ENCODE measurements at places on chromosomes 13 and 19.
A peak's percentile ranks its signal among the peaks of the same experiment; 100 is the strongest.

GRCh38 chr13:64164435-64164834 lies 2748.8 kb upstream of the PCDH20 start:
- no peak for DNase-seq

DNA sequence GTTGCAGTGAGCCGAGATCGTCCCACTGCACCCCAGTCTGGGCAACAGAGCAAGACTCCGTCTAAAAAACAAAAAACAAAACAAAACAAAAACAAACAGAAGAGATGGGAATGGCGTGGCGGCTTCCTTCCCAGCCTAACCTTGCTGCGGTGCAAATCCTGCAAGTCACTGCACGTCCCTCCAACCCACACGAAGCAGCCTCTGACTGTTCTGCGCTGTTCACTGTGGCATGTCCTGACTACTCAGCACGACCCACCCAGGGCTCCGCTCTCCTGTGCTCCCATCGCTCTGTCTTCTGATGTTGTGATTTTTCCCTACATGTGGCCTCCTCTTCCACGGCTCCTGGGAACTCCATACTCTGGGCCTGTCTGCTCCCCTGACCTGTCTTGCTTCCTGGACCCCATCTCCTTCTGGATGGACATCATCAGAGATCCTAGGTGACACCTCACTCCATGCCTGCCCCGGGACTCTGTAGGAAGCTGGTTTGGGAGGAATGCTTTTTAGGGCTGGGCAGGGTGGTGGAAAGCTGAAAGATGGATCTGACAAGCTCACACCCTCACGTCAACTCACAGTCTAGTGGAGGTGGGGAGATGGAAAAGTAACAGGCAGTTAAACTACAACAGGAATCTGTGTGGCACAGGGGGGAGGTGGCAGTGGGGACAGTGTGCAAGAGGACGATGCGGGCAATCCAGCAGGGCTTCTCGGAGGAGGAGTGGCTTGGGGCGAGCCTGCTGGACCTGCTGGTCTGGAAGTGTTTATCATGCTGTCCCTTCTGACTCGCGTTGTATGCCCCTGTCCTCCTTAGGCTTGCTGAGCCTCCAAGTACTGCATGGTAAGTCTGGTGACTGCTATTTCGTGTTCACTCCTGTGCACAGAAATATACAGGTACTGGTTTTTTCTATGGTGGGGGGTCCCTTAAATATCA lies 18.8 kb downstream of the ZSCAN5A start:
- no peak for DNase-seq

GRCh38 chr19:47765523-47766358 lies 12.8 kb upstream of the SELENOW start:
- DNase-seq, result peak; percentile 56

GRCh38 chr19:16449330-16449961 lies 22.3 kb downstream of the EPS15L1 start:
- DNase-seq, result no peak

DNA sequence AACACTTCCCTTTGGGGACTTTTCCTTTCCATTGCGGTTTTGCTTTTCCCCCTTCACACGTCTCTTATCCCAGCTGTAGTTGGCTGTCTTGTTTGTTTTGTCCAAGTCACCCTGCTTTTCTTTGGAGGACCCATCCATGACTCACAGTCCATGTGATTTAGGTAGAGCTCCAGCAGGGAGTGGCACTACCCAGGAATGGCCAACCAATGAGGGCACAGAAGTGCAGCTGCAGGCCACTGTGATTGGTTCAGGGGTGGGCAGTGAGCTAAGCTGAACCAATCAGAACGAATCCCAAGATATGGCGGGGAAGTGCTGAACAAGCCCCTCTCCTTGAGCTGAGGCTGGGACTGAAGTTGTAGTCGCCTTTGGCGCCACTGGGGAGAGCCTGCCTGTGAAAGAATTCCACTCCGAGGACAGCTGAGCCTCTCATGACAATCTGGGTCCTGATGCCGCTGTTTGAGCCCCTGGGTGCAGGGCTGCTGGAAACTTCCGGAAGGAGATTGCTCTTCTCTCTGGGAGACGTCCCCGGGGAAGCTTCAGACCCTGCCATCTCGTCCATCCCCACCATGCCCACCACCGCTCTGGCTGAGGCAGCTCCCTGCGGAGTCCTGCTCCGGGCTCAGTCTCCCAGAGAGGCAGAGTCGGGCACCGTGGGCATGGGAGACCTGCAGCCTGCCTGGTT lies 62.9 kb upstream of the URI1 start:
- DNase-seq, result no peak

- DNase-seq, result no peak
Measured at GRCh38 chr13:110521946-110522345, 39.6 kb downstream of the RAB20 start.

GRCh38 chr19:13613447-13613846 lies 107.2 kb upstream of the CACNA1A start:
- no peak for DNase-seq

GRCh38 chr13:99900960-99901359 lies 70.6 kb downstream of the ZIC5 start:
- DNase-seq, result no peak

DNA sequence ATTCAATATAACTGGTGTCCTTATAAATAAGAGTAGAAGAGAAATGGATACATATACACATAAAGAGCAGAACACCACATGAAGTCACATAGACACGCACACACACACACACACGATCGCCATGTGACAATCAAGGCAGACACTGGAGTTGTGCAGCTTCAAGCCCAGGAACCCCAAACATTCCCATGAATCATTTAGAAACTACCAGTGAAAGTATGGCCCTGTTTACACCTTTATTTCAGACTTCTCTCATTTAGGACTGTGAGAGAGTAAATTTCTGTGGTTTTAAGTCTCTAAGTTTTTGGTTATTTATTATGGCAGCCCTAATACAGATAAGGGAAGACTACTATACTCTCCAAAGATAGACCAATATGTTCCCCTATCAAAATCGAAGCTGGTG lies 20.4 kb upstream of the TNFSF13B start:
- no peak for DNase-seq

DNA sequence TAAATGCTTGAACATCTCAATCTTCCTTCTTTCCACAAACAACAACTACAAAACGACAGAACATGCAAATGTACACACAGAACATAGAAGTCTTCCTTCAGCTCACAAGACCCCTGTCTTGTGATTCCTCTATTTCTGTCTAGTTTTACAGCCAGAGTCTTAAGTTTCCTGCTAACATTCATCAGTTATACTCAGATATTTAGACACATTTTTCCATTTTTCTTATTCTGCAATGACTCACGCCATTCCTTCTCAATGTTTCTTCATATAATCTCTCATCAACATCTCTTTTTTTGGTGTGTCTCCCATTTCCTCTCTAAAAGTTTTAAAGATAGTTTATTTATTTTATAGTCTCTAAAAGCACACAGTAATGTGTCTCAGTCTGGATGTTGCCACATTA lies 1872.9 kb upstream of the PCDH20 start:
- no peak for DNase-seq

GRCh38 chr13:100673713-100674571 lies 653 bp downstream of the TMTC4 start:
- peak; percentile 43 for DNase-seq

- no peak for DNase-seq
Measured at GRCh38 chr13:26996965-26997752, 174.5 kb downstream of the USP12 start.

DNA sequence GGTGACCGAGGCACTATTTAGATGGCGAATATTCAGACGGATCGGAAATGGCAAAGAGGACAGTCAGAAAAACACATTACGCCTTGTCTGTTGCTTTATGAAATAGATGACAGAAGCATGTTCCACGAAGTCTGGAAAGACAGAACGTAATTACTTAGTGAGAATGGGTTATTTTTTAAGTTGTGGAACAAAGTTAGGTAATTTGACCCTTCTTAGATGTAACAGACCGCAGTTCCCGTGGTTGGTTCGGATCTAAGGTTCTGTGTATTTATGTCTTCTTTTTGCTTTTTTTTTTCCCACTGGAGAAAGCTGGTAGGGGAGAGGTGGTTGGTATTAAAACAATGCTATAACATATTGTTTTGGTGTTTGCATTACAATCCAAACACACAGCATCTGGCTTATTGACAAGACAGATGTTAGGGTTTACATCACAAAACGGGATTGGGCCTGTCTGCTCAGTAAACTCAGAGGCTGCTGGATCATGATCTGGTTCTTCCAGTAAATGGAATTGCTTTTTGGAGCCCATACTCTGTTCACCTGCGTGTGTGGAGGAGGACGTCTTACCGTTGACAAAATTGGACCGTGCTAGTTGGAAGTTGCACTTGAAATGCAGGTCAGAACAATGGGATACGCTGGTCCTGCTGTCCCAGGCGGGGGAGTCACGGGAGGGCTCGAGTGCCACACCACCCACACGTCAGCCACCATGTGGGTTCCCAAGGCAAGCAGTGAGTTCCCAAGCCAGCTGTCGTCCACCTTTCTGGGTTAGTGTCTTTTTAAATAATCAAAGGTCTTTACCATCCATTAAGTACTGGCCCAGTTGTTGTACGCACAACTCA lies 13.8 kb downstream of the ATP11A start:
- DNase-seq, result no peak

DNA sequence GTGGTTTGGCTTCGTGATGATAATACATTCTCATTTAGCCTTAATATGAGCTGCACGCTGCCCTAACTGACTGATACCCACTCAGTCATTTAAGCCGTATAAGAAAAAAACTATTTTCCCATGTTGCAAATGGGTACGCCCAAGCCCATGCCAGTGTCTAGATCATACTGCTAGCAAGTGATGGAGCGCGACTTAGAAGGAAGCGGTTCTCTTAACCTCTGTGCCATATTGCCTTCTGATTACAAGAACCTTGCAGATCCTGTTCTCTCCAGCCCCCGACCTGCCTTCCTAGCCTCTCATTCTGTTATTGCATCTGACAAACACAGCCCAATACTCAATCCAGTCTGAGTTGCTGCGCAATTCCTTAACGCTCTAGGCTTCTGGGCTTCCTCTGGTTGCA lies 603 bp downstream of the GPALPP1 start:
- no peak for DNase-seq

- DNase-seq, result no peak
Measured at GRCh38 chr13:73578251-73578875, 519.6 kb downstream of the KLF5 start.

DNA sequence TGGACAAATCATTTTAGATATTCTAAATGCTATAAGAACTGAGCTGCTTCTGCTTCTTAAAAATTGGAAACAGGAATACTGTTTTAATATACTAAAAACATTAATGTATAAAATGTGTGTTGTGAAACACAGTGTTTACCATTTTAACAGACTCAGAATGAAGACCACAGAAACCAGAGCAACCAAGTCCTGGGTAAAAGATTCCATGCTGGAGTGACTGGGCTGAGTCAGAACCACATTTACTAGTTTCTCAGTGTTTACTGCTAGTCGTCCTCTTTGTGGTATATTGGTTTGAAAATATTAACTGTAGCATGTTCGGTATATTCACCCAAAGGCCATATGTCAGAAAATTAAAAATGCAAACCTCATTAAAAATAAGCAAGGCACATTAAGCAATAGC lies 31.9 kb downstream of the ANKRD10 start:
- no peak for DNase-seq

DNA sequence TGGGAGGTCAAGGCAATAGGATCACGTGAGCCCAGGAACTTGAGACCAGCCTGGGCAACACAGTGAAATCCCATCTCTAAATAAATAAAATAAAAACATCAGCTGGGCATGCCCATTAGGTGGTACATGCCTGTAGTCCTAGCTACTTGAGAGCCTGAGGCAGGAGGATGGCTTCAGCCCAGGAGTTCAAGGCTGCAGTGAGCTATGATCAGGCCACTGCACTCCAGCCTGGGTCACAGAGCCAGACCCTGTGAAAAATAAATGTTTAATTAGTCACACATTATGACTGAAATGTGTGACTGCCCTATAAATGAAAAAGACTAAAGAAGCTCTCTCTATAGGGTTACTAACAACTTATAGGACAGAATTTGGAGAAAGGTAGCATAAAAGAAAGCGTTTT lies 37.7 kb downstream of the USP12 start:
- no peak for DNase-seq

DNA sequence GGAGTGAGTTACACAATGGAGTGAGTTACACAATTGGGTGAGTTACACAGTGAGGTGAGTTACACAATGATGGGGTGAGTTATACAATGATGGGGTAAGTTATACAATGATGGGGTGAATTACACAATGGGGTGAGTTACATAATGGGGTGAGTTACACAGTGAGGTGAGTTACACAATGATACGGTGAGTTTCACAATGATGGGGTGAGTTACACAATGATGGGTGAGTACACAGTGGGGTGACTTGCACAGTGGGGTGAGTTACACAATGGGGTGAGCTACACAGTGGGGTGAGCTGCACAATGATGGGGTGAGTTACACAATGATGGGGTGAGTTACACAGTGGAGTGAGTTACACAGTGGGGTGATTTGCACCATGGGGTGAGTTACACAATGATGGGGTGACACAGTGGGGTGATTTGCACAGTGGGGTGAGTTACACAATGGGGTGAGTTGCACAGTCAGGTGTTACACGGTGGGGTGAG lies 52.5 kb upstream of the GAS6 start:
- DNase-seq, result peak; percentile 3

DNA sequence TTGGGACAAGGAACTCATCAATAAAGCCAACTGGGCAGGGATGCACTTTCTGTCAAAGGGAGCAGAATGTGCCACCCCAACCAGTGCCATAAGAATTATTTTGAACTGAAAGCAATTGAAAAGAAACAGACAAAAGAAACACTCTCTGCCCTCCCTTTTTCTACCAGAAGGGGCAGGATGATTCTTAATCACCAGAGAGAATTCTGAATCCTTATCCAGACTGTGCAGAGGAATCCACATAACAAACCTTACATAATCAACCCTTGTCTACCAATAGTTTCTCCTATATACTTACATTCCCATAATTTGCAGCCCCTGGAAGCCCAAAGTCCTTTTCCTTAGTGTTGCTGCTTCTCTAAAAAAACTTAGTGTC lies 520.7 kb upstream of the NBEA start:
- no peak for DNase-seq

DNA sequence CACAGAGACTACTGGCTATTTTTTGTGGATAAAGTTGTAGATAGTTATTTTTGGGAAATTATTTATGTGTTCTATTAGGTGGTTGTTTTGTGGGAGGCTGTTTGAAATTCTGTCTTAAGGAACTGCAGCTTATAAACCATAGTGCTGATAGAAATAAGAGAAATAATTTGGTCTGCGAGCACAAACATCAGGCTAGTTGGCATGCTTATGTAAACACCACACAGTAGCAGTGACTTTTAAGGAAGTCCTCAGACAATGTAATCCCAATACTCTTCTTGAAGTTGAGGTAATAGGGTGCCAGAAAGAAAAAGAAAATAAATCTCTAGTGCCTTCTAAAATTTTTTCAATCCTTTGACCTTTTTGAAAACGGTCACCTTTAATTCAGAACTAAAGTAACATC lies 23.9 kb downstream of the KL start:
- no peak for DNase-seq

DNA sequence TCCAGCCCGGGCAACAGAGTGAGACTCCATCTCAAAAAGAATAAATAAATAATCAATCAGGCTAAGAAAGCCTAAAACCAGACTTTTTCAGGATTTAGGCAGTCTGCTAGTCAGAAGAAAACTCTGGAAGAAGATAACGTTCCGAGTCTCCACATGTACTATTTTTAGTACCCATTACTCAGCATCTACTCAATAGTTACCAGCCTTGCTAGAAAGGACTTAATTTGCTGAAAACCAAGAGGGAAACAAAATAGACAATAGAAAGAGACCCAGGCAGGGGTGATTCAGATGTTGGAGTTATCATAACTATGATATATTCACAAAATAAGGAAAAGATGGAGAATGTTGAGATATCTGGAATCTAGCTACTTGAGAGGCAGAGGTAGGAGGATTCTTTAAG lies 3.6 kb upstream of the LIN7B start:
- DNase-seq, result no peak

Measured in stimulated activated CD4-positive, alpha-beta T cell treated with anti-CD3 and anti-CD28 coated beads, Interleukin-2, amount 100 ng/mL, for 24 hours (primary cell).